ENCODE measurements at places on chromosomes 12 and 14. TPM values are rescaled to one million over a fixed set of nuclear protein-coding genes. Genes with fewer than 3 reads are reported as not detected.

The CDKL1 gene
- total RNA-seq, result 15.8 TPM

The RTN1 gene
- 3.7 TPM for total RNA-seq

The SMCO2 gene
- 0.88 TPM for total RNA-seq

The KLRK1 gene
- not detected for total RNA-seq

The MEG3 gene
- total RNA-seq, result 134 TPM

The NFKBIA gene
- total RNA-seq, result 108 TPM

The MGP gene
- 9.1 TPM for total RNA-seq

The OR6C76 gene
- total RNA-seq, result not detected

The B4GALNT3 gene
- total RNA-seq, result 0.44 TPM

The GZMH gene
- not detected for total RNA-seq

The HSP90AA1 gene
- total RNA-seq, result 698 TPM

The OAS1 gene
- total RNA-seq, result 43.6 TPM

The ASCL4 gene
- not detected for total RNA-seq

The BCL2L14 gene
- not detected for total RNA-seq

The GPR132 gene
- total RNA-seq, result 0.82 TPM

The TIGAR gene
- 20.3 TPM for total RNA-seq

The TIMELESS gene
- 13.9 TPM for total RNA-seq

Measured in glomerular endothelial cell (primary cell).